ENCODE measurements at places on chromosomes 5 and 9. TPM values are rescaled to one million over a fixed set of nuclear protein-coding genes. Genes with fewer than 3 reads are reported as not detected.
A peak's percentile ranks its signal among the peaks of the same experiment; 100 is the strongest.

- DNase-seq: no peak
These were observed 75.8 kb upstream of the PCSK5 start for GRCh38 chr9:75814667-75815066.

DNA sequence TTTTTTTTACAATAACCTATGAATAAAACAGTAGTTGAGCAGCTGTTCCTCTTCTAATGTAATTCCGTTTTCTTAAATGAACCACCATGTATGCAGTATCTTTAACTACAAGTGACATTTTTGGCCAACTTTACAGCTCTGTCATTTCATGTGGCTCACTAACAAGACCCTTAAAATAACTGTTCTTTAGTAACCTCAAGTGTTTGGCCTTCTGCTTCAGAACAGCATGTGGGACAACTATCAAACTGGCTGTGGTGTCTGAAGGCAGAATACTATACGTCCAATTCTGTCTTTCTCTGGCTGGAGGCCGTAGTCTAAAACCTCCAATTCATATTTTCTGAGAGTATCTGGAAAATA is 391.4 kb downstream of the NNT start:
- no peak for DNase-seq

DNA sequence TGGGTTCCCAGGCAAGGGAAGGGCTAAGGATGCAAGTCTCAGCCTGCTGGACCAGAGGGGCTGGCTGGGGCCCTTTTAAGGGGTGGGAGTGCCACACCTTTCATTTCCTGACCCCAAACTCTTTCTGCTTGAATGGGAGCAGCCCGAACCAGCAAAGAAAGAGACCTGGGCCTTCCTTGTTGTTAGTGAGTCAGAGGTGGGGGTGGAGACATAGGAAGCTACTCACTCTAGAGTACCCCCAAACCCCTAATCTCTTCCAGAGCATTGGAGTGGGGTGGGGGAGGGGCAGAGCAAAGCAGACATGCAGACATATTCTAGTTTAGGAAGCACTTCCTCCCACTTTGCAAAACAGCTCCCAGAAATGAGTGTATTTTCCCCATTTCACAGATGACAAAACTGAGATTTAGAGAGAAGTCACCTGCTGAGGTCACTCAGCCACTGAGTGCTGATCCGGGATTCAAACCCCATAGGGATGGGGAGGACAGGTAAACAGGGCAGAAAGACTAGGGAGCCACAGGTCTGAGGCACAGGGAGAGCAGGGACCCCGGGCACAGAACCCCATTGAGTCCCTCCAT is 6.0 kb upstream of the AQP3 start:
- DNase-seq: no peak

- no peak for DNase-seq
These were observed 215.6 kb downstream of the ACTL7B start for GRCh38 chr9:108640230-108640629.

The SH3TC2 gene
- 15.7 TPM for total RNA-seq

DNA sequence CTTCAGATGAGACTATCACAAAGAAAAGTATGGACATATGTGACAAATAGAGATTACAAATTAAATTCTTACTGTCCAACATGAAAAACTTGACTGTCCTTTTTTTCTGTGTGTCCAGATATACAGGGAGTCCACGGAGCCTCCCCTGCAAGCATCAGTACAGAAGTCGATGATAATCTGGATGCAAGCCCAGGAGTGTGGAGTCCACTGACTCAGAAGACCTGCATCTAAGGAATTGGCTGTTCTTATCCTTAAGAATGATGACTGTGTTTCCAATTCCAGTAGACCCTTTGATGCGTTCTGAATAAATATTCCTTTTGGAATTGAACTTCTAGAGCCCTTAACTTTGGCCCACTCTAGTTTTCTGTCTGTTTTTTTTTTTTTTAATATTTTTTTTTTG is 56.7 kb upstream of the TAF11L2 start:
- DNase-seq: no peak

DNA sequence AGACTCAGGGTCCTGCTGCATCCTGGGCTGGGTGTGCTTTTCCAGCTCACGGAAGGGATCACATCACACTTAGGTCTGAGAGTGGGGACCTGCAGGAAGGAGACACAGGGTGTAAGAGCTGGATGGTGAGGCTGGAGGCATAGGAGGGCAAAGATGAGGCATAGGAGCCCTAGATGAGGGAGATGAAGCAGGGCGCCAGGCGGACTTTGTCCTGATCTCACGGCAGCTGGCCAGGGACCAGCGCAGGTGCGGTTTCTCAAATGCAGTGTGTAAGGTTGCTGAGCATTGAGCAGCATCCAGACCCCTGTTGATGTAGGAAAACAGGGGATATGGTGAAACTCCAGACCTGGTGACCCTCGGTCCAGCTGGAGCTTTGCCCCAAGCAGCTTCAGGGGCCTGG is 156.5 kb downstream of the PSAT1 start:
- DNase-seq: no peak

DNA sequence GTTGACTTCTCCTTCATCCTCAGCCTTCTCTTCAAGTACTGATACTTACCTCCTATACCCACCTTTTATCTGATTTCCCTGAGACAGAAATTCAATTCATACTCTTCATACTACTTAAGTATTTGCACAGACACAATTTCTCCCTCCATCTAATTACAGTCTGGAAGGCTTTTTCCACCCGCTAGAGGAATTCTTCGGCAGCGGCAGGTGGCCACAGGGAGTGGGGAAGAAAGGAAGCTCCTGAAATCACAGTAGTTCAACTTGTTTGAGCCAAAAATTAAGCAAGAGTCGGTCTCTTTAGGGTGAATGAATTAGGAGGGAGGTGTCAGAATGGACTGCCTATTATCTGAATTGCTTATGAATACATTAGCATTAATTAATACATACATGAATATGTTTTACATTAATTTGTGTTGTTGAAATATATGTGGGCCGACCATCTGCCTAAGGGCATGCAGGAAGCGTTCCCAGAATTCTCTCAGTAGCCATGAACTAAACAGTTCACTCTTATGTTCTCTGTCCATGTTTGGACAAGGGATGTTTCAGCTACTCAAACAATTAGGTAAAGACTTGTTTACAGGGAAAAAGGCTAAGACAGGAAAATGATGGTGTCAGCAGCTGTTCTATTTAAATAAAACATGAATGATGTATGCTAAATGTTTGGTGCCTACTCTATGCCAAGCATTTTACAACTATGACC is 101.4 kb upstream of the SMARCA2 start:
- no peak for DNase-seq

The ZNF454 gene
- total RNA-seq: 2.3 TPM

The FST gene
- 3.2 TPM for total RNA-seq

DNA sequence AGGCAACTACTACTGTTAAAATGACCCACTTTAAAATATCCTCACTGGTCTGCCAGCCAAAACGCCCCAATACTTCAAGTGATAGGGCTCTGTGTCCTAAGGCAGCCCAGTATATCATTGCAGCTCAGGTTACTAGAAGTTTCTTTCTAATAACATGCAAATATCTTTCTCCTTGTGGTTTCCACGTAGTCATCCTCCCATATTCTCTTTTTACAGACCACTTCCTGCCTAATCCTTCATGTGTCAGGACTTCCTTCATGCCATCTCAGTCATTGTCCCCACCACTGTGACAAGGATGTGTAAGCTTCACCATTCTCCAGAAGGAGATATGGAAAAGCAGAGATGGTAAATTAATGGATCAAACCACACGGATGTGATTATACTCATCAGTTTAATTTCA is 813.7 kb downstream of the MAT2B start:
- no peak for DNase-seq

The TAF1L gene
- total RNA-seq: not detected

DNA sequence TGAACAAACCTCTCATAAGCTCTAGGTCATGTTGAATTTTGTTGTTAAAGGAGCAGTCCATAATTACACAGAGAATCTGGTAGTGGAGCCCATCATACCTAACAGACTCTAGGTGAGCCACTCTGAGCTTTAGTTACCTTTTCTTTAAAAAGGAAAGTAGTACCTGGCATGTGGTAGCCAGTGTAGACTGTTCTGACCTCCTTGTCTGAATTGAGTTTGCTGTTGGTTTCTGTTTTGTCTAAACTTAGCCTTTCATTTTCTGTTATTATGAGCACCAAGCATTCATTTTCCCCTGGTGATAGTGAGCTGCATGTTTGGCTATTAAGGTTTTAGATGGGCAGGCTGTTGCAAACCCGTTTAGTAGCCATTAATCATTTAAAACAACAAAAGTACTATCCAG is 112.2 kb downstream of the MAST4 start:
- no peak for DNase-seq

GRCh38 chr5:178831049-178831448 is 28.7 kb upstream of the ZNF354B start:
- no peak for DNase-seq

The MSX2 gene
- total RNA-seq: 1.9 TPM

GRCh38 chr9:33166231-33167083 is 679 bp downstream of the B4GALT1 start:
- no peak for DNase-seq

DNA sequence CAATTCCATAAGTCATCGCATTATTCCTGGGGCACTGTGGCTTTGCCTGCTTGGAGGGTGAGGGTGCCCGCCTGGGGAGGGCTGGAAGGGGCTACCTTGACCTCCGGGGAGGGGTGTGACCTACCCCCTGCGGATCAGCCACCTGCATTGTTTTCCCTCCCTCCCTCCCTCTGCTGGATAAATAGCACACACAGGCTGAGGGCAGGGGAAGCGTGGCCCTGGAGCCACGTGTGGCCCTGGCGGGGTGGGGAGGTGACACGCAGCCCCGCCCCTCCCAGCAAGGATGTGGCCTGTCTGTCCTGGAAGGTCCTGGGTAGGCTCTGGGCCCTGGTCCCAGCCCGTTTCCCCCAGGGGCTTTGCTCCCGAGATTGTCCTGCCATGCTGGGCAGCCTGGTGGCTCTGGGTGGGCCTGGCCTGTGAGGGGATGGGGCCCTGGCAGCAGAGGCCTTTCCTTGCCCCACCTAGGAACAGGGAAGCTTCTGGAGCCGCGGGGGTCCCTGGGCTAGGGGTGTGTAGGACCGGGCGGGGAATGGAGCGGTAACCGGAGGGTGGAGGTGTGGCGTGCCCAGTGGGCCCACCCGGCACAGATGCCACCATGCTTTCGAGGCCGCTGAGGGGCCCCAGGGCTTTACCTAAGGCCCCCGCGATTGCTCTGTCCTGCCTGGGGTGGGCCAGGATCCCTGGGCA is 33.4 kb downstream of the RXRA start:
- no peak for DNase-seq

DNA sequence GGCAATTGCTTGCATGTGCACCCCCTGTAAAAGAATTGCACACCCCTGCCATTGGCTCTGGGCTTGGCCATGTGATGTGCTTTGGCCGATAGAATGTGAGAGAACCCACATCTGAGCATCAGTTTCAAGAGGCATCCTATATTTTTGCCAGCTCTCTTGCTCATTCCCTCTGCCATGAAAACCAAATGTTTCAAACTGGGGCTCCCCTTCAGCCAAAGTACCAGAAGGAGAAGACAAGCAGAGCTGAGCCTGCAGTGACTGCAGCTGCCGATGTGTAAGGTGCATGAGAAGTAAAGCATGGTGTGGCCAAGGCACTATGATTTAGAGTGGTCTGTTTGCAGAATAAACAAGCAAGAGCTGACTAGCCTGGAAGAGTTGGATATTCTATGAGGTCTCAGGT is 132.3 kb downstream of the ASTN2 start:
- no peak for DNase-seq

- DNase-seq: no peak
These were observed 68.1 kb downstream of the RNF38 start for GRCh38 chr9:36332006-36332405.

The ITGA2 gene
- total RNA-seq: 0.69 TPM

DNA sequence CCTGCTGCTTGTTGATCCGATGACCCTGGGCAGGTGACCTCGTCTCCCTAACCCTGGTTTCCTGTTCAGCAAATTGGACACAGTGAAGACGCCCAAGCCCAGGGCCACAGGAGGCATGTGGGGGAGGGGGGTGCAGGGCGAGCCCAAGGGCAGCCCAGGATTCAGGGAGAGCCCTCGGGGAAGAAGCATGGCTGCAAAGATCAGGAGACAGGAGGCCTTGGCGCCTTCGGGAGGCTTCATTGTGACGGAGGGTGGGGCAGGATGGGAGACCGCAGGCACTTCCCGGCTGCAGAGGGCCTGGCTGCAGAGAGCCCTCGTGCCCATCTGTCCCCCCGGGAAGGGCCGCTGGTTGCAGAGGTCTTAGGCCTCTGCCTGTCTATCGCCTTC is 6.2 kb downstream of the ASS1 start:
- DNase-seq: no peak

- no peak for DNase-seq
These were observed 64.8 kb downstream of the NUP214 start for GRCh38 chr9:131190191-131190590.

- DNase-seq: no peak
These were observed 54.9 kb upstream of the RPS23 start for GRCh38 chr5:82332886-82333615.

DNA sequence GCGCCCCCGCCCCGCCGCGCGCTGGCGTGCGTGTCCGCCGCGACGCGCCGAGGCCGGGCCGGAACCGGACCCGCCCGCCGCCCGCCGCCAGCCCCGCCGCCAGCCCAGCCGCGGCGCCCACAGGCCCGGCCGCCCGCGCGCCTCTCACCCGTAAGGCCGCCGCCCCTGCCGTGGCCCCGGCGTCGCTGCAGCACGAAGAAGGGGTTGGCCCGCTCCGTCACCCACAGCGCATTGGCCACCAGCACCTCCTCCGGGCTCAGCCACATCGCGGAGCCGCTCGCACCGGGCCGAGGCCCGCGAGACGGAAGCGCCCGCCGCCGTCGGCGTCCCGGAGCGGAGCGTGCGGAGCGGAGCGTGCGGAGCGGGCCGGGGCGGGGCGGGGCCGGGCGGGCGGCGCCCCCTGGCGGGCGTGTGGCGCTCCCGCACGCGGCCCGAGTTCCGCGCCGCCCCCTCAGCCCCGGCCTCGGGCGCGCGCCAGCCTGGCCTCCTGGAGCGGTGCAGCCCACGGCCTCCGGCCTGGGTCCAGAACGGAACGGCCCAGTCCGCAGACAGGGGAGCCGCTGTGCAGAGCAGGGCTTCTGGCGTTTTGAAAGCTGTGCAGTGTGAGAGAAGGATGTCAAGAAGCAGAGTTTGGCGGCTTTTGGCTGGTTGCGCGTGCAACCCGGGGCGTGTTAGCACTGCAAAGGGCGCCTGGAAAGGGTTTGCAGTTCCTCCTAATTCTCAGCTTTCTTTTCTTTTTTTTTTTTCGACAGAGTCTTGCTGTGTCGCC is at the start of gene TBC1D9B:
Gene TBC1D9B, minus strand, starts transcription at position 342 of the 769 bp plus-strand sequence. Its CDS starts 76 bp downstream, at position 266.
- DNase-seq: peak; percentile 88

The RUSC2 gene
- 30.3 TPM for total RNA-seq

GRCh38 chr9:99491408-99492158 is 269.5 kb downstream of the SEC61B start:
- DNase-seq: no peak

GRCh38 chr5:164741376-164741775 is 1236.0 kb downstream of the MAT2B start:
- DNase-seq: no peak

Measured in left ventricle myocardium superior (tissue), 1 donor.